ENCODE measurements at places on chromosomes 1 and 21.

- no peak for DNase-seq
These were observed 5.2 kb downstream of the NTMT2 start for GRCh38 chr1:170150921-170151320.

- DNase-seq = no peak
These were observed 18.9 kb upstream of the NID1 start for GRCh38 chr1:236083650-236084385.

GRCh38 chr1:94335447-94335846 is 82.7 kb upstream of the ABCD3 start:
- DNase-seq = no peak

DNA sequence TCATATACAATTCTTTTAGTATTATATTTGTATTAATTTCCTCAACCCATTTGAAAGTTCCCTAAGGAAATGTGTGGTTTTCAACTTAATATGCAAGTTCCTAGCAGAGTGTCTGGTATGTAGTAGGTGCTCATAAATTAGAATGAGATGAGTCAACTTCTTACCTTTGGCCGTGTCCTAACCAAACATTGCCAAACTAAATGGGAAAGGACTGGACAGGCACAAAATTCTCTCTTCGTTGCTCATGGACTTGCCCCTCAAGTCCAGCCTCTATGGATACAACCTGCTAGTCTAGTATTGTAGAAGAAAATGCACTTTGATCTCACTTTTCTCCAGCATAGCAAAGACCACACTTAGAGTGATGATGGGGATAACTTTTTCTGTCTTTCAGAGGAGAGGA is 11.6 kb upstream of the MRPS14 start:
- no peak for DNase-seq
